ENCODE measurements at places on chromosomes 7 and 10. TPM values are rescaled to one million over a fixed set of nuclear protein-coding genes. Genes with fewer than 3 reads are reported as not detected.

Gene CYP3A4
- 0.16 TPM for polyA plus RNA-seq

GRCh38 chr7:24227068-24227467 lies 56.9 kb upstream of the NPY start:
- no peak for DNase-seq

GRCh38 chr7:7475601-7476000 lies 60.1 kb downstream of the COL28A1 start:
- DNase-seq: no peak

GRCh38 chr10:79181698-79182521 lies 113.1 kb downstream of the ZMIZ1 start:
- no peak for DNase-seq

Gene SPDYE5
- polyA plus RNA-seq: 3.0 TPM

DNA sequence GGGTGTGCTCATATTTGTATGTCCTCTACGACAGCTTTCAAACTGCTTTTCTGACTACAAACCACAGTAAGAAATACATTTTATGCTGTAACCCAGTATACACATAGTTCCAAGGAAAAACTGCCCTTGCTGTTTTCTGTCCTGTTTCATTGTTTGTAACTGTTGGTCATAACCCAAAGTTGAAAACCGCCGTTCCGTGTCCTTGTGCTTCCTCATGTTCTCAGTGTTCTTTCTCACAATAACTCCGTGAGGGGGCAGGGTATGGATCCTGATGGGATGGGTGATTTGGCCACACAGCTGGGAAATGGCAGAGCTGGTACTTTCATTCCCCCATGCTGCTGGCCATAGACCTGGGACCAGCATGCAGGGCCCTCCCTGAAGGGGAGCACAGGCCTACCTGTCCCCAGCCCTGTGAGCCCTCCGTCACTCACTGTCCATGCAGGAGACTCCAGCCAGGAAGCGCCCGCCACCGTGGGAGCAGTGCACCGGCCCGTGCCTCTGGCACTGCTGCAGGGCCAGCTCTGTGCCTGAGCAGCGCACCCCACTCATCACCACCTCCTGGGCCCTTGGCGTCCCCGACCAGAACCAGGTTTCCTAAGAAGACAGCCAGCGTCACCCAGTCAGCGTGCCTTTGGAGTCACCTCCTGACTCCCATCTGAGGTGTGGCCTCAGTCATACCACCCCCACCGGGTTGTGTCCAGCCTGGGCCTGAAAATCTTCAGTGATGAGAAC lies 12.7 kb downstream of the LOXL4 start:
- DNase-seq: no peak

DNA sequence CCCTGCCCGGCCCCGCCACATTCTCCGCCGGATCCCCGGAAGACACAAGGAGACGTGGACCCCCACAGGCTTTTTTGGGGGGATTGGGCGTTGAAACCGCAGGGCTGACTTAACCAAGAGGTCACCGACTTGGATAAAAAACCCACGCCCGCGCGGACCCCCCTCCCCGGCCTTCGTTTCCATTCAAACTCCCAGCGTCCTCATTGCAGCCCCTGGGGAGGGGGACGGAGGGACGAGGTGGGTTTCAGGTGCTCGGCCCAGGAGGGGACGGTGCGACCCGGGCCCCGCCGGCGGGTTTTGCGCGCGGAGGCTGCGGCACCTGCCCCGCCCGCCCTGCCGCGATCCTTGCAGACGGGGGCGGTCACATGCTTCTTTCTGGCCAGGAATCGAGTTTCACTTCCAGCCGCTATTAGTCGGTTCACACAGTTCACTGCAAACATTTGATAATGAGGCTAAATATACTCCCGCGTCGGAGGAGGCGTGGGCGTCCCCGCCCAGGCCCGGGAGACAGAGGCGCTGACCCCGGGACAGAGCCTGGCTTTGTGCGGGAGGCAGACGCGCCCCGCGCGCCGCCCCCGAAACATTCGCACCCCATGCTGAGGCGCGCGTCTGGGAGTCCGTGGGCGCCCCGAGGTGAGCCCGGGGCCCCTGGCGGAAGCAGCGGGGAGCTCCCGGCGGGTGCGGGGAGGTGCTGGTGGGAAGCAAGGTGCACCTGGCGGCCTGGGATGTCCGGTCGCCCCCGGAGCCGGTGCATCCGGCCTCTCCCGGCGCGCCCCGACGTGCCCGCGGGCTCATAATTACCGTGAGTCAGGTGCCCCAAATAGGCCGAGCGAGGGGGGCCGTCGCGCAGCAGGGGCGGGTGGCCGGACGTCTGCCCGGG lies 2.7 kb upstream of the PDGFA start:
- DNase-seq: no peak

DNA sequence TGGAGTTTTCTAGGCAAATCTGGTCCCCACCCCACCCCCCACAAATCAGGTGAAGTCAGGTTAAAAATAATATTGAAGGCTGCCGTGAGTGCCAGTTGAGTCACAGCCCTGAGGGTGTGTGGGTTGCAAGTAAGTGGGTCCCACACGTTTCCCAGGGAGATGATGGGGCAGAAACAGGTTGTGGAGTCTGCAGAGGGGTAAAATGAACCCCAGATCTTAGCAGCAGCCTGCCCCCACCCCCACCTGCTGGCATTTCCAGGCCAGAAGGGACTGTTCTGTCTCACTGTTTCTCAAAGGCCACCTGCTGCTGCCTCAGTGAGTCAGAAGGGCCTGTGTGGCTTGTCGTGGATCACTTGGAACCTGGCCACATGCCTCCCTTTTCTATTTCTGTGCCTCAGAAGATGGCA lies 59.8 kb upstream of the SMNDC1 start:
- no peak for DNase-seq

- DNase-seq: no peak
These were observed 25.5 kb downstream of the MMRN2 start for GRCh38 chr10:86931872-86932271.

DNA sequence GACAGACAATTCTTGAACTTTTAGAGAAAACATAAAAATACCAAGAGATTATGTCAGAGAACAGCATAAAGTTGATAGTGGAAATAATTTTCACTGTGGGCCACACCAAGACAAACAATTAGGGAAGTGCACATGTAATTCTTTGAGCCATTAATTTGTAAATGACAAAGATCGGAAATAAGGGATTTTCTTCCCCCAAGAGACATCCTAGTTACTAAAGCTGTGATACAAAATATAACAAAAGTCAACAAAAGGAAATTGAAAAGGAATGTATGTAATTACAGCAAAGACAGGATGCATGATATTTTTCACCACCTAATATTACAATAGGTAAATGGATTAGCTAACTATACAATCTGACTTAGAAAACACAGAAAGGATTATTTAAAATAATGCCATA lies 12.4 kb upstream of the LRRC72 start:
- DNase-seq: no peak

GRCh38 chr7:124250297-124251034 lies 217.6 kb upstream of the TMEM229A start:
- DNase-seq: no peak

GRCh38 chr7:45158471-45158870 lies 880 bp downstream of the RAMP3 start:
- no peak for DNase-seq

Gene GPR85
- polyA plus RNA-seq: 1.8 TPM

DNA sequence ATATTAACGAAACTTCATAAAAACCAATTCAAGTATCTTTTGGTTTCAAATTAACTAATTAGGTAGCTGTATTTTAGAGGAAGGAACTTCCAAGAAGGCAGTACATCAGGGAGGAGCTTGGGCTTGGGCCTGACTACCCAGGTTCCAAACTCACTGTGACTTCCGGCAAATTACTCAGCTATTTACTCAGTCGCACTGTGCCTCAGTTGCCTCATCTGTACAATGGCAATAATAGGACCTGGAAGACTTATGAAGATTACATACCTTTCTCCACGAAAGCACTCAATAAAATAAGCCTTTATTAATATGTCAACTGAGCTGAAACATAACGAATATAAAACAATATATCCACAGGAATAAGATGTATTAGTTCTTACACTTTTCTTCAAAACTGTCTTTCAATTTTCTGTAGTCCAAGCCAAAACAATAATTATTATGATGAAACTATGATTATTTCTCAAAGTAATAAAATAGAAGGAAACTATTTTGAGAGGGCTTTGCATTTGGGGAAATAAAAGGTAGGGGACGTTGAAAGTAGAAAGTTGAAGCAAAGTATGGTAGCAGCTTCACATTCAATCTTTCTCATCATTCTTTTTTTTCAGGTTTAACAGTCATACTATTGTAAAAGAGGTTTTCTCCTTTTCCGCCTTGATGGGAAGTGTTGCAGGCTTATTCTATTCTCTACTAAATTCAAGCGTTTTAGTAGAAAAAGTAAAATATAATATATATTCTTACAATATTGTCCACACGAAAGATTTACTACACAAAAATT lies 10.5 kb upstream of the EBLN1 start:
- DNase-seq: no peak

- DNase-seq: no peak
These were observed 490.6 kb downstream of the CCSER2 start for GRCh38 chr10:84818961-84819360.

- DNase-seq: no peak
These were observed 14.4 kb downstream of the SCIN start for GRCh38 chr7:12584930-12585329.

- no peak for DNase-seq
These were observed 2.5 kb downstream of the LRCH4 start for GRCh38 chr7:100583132-100584053.

GRCh38 chr7:45939574-45939973 lies 18.5 kb upstream of the IGFBP3 start:
- DNase-seq: no peak

GRCh38 chr10:42769173-42769572 lies 13.4 kb upstream of the BMS1 start:
- DNase-seq: no peak

GRCh38 chr10:63137306-63137705 lies 4.2 kb downstream of the NRBF2 start:
- DNase-seq: no peak

- DNase-seq: no peak
These were observed 51.8 kb downstream of the DPYSL4 start for GRCh38 chr10:132238371-132239125.

All from right lung (tissue), 10 donors.